ENCODE measurements at places on chromosomes 7 and 10.

- DNase-seq, result no peak
Measured at GRCh38 chr10:132790934-132791829, 5.2 kb upstream of the NKX6-2 start.

DNA sequence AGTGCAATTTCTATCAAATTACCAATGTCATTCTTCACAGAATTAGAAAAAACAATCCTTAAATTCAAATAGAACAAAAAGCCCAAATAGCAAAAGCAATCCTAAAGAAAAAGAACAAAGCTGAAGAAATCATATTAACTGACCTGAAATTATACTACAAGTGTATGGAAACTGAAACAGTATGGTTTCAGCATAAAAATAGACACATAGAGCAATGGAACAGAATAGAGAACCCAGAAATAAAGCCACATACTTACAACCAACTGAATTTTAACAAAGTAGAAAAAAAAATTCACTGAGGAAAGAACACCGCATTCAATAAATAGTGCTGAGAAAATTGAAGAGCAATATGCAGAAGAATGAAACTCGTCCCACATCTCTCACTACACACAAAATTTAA is 142.0 kb upstream of the CHRM2 start:
- DNase-seq, result no peak

DNA sequence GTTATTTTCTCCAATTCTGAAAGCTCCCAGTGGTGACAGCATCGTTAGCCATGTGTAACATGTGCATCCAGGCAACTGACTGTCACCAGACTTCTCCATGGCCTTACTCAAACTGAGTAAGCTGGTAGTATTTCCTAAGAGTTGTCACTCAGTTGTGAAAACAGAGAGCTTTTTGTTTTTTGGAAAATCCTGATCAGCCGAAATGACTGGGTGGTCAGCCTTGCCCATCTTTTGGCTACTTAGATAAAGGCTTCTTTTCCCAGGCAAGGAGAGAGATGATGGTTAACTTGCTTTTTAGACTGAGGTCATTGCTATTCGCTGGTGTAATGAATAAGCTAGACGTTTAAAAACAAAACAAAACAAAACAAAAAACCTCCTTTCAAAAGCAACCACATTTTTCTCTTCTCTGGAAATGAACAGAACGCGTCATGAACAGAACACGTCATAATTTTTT is 159.5 kb upstream of the KLF14 start:
- DNase-seq, result no peak

GRCh38 chr10:101597091-101597900 is 9.2 kb downstream of the DPCD start:
- no peak for DNase-seq

GRCh38 chr10:27145937-27146336 is 8.2 kb downstream of the YME1L1 start:
- DNase-seq, result no peak

- no peak for DNase-seq
Measured at GRCh38 chr10:70561070-70561469, 41.5 kb downstream of the PRF1 start.

DNA sequence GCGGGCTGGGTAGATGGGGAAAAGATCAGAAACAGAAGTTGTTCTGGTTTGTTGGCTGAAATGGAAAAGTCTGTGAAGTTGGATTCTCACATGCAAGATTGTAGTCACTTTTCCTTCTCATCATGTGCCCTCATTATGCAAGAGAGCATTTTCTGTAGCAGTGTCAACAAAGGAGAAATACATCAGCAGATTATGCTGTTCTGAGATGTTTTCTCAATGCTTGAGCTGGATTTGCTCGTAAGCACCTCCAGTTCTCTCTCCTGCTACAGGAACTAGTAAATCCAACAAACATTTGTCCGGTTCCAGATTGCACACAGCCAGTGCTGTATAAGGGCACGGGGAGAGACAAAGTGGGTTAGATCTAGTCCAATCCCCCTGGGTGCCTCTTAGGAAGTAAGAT is 90.0 kb downstream of the GATA3 start:
- no peak for DNase-seq

DNA sequence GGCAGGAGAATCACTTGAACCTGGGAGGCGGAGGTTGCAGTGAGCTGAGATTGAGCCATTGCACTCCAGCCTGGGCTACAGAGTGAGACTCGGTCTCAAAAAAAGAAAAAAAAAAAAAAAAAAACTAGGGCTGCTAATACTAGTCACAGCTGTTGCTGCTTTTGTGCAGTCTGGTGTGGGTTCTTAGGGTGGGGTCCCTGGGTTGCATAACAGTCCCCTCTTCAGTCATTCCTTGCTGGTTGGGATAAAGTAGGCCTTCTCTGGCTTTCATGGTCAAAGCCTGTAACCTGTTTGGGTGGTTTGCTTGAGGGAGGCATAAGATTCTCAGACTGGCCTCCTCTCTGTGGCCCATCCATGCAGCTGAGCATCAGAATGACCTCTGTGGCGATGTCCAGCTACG is 14.1 kb downstream of the SSMEM1 start:
- no peak for DNase-seq

GRCh38 chr10:43230909-43231522 is 35.8 kb downstream of the RASGEF1A start:
- no peak for DNase-seq

GRCh38 chr7:81846398-81846797 is 76.6 kb upstream of the HGF start:
- DNase-seq, result no peak
